ENCODE measurements at places on chromosomes 16 and 17.

GRCh38 chr16:65116216-65116615 lies 5.6 kb downstream of the CDH11 start:
- DNase-seq, result no peak

- no peak for DNase-seq
These were observed 36.4 kb downstream of the PEMT start for GRCh38 chr17:17555151-17555550.

DNA sequence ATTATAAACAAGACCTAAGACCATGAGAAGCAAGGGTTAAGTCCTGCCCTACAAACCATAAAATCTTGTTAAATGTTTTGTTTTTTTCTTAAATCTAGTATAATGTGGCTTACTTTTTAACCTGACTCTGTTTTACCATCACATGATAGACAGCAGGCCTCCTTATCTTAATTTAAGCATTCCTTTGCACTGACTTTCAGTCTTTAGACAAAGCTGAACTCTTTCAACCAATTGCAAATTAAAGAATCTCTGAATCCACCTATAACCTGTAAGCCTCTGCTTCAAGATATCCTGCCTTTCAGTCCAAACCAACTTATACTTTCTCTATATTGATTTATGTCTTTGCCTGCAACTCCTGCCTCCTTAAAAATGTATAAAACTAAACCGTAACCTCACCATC lies 478.5 kb downstream of the GRIN2A start:
- no peak for DNase-seq

DNA sequence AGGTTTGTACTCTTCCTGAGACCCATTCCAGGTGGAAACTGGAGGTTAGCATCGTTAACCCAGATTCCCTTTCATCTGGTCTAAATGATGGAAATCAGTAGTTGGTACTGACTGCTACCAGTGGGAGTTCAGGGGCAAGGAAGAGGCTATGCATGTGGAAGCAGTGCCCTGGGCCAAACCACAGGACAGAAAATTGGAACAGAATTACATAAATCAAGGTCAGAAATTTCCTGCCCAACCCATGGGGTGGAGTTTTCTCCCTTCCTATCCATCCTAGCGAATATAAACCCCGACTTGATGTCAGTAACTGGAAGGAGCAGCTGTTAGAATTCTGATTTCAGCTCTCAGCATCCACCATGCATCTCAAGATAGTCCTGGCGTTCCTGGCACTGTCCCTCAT lies at the start of gene AOC2:
Gene AOC2 (plus strand): TSS at position 310 of the 400 bp plus-strand sequence. CDS start 47 bp downstream, at position 357.
- no peak for DNase-seq

GRCh38 chr16:79367822-79368221 lies 232.7 kb downstream of the MAF start:
- DNase-seq, result no peak

- no peak for DNase-seq
These were observed 278.3 kb upstream of the CCL2 start for GRCh38 chr17:33976831-33977230.

DNA sequence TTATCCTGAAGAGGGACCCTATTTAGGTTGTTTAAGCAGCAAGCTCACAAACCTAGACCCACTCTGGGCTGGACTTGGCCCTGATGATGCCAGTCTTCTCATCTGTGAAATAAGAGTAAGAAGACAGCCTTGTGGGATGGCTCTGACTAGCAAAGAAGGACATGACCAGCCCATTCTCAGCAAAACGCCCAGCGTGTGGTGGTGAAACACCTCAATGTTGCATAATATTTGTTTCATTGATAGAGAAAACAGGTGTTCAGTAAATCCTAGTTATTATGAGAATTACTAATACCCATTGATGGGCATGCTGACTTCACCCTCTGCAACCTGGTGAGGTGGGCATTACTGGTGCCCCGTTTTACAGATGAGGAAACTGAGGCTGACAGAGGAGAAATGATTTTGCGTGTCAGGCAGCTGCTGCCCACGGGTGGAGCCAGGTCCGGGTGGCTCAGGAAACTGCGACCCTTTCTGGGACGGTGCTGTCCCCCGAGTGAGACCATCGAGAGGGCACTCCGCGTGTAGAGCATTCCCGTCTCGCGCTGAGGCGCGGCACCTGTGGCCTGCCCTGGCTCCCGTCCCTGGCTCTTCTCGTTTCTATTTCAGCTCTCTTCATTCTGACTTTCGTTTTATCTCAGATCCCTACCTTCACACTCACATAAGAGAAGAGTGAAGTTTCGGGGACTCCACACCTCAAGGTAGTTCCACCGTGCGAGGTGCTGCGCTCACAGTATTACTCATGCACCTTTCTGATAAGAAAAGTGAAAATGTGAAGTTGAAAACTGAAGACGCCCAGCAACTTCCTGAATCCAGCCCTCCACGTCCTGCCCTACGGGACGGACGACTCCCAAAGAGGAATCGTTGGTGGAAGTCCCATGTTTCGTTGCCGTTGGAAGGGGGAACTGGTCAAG lies 48.5 kb downstream of the IRF8 start:
- no peak for DNase-seq

DNA sequence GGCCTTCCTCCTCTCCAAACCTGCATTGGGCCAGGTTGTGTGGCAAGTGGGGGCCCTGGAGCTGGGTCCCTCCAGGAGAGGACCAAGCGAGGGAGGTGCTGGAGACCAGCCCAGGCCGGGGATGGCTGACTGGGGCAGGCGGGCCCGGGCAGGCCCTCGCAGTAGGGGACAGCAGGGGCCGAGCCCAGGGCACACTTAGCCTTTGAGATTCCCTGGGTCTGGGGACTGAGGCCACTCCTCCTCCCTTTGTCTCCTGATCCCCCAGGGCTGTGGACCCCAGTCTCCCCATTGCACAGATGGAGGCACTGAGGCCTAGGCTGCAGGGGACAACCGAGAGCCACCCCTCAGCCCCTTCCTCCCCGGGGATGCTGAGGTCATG lies 5.2 kb downstream of the FOXJ1 start:
- no peak for DNase-seq

DNA sequence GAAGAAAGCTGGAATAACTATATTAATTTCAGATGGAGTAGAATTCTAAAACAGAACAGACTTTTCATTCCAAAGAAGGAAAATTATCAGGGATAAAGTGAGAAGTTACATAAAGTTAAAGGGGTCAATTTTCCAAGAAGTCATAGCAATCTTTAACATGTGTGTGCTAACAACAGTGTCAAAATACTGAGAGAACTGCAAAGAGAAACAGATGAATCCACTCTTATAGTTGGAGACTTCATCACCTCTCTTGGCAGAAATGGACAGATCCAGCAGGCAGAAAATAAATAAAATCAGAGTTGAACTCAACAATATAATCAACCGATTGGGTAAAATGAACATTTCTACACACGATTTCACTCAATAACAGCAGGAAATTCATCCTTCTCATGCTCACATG lies 5.4 kb downstream of the ABCA9 start:
- DNase-seq, result no peak

- no peak for DNase-seq
These were observed 615 bp downstream of the CARMIL2 start for GRCh38 chr16:67645397-67646121.

GRCh38 chr16:84198401-84198800 lies 7.4 kb downstream of the ADAD2 start:
- no peak for DNase-seq

- DNase-seq, result no peak
These were observed 83.6 kb downstream of the C16orf78 start for GRCh38 chr16:49457196-49457595.

- no peak for DNase-seq
These were observed 50.4 kb upstream of the MAP3K14 start for GRCh38 chr17:45367216-45367615.

DNA sequence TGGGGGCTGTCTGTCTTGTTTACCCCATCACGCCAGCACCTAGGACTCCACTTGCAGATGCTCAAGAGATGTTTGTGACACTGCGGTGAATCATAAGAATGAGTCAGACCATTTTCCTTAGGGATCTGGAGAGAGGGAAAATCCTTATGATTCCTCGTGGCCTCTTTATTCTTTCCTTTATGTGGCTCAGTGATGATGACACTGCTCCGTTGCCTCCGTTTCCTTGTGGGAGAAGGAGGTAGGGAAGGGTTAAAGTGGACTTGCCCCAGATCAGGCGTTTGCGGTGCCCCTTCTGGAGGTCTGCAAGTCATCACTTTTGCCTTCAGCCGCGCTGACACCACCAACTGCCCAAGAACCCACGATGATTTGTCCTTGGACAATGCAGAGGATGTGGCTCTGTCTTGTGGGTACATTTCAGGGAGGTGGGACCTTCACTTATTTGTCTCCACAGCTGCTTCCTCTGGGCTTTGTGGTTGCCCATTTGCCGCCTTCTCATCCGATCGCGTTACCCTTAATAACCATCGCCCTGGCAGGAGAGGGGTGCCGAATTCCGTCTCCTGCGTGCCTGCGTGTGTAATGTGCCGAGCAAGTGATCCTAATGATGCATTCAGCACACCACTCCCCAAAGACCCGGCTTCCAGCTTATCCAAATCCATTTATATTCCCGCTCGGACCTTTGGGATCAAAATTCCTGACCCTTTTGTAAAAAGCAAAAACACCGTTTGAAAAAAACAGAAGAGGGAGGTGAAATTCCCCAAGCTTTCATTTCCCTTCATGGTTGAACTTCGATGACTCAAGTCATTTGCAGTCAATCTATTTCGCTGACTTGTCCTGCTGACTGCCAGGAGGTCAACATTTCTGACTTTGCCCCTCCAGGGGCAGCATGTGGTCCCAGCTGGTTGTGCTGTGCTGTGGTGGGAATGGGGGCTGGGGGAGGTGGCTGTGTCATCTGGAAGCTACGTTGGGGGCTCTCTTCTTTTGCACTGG lies 87.2 kb upstream of the IRX3 start:
- DNase-seq, result no peak

DNA sequence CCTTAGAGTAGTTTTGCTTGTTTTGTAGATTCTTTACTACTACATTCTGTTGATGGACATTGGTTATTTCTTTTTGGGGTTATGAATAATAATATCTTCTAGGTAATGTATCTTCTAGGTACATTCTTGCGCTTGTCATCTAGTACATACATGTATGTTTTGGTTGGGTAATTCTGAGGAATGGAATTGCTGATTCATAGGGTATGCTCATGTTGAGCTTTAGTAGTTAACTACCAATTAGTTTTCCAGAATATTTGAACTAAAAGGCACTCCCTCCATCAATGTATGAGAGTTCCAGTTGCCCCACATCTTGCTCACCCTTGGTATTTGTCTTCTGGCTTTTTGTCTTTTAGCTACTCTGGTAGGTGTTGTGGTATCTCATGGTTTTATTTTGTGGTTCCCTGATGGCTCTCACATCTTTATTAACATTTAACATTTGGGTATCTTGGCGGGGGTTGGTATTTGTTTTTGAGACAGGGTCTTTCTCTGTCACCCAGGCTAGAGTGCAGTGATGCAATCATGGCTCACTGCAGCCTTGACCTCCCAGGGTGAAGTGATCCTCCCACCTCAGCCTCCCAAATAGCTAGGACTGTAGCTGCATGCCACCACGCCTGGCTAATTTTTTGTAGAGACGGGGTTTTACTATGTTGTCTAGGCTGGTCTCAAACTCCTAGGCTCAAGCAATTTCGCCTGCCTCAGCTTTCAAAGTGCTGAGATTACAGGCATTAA lies 47.1 kb downstream of the SLC6A4 start:
- no peak for DNase-seq

DNA sequence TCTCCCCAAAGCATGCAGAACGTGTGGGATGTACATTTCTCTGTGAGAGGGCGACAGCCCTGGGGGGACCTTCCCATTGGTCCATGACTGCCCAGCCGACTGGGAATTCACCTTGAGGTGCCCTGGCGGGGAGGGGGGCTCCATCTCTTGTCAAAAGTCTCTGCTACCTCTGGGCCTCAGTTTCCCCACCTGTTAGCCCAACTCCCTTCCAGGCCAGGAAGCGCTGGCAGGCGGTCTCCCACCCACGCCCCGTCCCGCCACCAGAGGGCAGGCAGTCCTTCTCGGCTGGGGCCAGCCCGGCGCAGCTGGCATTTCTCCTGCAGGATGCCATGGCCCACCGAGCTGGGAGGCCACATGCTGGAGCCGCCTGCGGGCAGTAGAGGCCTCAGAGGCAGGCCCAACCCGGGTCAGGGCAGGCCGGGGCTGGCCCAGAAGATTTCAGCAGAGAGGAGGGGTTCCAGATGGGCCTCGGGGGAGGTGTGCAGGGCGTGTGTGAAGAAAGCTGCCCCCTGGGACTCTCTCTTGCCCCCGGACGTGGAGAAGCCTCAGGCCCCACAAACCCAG lies 16.6 kb downstream of the CD7 start:
- peak; percentile 56 for DNase-seq

DNA sequence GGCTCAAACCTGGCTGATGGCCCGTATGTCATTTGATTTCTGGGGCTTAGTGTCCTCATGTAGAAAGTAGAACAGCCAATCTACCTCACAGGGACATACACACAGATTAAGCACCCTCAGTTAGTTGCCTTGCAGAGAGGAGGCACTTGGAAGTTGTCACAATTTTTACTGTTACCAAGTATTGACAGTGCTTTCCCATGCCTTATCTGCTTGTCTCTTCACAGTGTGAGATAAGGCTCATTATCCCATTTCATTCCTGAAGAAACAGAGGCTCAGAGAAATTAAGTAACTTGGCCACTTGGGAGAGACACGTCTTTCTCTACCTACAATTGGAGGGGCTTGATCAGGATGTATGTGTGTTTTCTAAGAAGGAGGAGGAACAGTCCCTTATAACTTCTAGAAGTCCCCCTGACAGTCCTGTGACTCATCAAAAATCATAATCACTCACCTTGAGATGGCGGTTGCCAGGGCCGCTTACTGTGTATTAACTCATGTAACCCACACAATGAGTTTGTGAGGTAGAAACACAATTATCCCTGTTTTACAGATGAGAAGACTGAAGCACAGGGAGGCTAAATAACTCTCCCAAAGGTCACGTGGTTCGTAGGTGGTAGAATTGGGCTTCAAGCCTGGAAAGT lies 56.9 kb upstream of the LHX1 start:
- no peak for DNase-seq
